ENCODE measurements at places on chromosomes 3 and 15.

DNA sequence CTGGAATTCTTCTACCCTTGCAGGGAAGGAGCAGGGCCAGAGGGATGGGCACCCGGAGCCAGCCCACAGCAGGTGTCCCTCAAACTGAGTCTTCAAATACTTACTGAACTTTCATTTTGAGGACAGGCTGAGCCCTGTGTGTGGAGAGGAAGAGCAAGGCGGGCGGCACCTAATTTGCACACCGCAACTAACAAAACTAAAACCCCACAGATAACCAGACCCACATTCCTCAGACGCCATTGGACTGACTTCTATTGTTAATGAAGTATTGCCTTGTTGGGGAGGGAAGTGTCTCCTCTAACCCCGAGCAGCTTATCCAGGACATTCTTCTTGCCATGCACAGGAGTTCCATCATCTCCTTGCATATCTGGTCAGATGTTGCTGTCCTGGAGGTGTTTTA is 105.2 kb upstream of the NR2E3 start:
- DNase-seq: peak; percentile 40

- DNase-seq: no peak
These were observed 315.1 kb downstream of the ZNF385D start for GRCh38 chr3:21435871-21436270.

DNA sequence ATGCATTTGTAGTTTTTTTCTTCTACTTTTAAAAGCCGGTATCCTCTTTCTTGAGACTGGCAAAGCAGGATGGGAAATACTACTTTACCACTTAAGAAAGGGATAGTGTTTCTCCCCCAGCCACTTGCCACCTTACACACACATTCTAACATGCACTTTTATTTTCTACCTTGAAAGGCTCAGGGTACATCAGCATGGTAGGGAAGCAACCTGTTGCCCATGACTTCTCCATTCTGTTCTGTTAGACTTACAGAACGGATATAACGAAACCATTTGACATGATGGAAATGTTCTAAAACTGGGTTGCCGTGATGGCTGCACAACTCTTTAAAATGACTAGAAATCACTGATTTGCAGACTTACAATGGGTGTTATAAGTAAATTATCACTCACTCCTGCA is 405.5 kb downstream of the SHQ1 start:
- no peak for DNase-seq

DNA sequence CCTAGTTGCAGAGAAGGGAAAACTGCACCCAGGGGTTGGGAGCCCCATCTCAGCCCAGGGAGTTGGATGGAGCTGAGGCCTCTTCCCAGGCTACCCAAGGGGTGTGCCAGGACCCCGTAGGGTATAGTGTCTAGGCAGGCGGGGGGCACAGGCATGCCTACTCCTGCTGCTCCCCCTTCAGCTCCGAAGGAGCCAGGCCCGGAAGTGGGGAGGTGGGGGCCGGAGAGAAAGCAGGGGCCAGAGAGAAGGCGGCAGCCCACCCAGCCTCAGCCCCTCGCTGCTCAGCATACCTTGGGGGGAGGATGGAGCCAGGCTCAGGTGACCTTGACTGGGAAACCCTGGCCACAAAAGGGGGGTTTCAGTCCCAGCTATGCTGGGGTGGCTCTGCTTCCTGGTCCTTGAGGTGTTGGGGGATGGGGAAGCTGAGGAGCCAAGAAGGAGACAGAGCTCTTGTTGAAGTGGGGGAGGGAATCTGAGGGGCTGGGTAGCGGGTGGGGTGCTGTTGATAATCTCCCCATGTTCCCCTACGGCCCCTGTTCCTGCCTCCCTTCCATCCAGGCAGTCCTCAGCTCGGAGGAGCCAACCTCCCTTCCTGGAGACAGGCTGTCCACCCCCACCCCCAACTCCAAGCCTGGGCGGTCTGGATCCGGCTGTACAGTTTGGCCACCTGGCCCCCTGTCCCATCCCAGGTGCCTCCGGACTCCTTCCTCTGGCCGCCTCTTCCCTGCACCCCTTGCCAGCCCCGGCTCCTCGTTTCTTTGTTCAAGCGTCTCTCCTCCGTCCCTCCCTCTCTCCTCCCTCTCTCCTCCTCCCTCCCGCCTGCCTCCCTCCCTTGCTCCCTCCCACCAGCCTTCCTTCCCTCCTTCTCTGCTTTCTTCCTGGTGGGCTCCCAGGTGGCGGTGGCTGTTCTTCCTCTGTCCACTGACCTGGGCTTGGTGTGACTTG is 1.7 kb downstream of the SEMA3F start:
- DNase-seq: no peak

- DNase-seq: no peak
These were observed 169.3 kb upstream of the BHLHE40 start for GRCh38 chr3:4809922-4810321.

- DNase-seq: no peak
These were observed 211.4 kb downstream of the TUSC7 start for GRCh38 chr3:116920826-116921610.

DNA sequence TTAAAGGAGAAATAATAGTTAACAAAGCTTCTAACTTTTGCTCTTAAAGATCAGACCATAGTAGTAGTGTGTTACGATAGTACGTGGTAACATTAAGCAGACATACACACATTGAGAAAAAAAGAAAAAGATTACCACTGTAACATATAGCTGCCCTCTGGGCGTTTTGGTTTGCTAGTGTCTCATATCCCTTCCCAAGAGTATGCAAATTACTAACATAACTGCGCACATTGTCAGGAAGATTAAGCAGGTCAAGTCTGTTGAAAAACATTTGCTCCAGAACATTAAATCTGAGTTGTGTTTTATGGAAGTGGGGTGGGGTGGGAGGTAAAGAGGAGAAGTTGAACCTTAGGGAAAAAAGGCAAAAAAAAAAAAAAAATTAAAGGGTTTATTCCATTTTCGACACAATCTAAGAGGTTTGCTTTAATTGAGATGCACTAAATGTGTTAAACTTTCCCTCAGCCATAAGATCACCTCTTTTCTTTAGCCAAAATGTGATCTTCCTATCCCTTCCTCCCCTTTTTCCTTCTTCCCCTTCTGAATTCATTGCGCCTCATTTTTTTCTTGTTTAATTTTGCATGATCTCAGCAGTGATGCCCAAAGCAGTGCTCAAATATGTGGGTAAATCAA is 1.5 kb upstream of the LRIG1 start:
- DNase-seq: no peak

GRCh38 chr15:31358957-31359701 is 32.5 kb downstream of the KLF13 start:
- DNase-seq: no peak

GRCh38 chr15:63013052-63013808 is 29.3 kb upstream of the TPM1 start:
- DNase-seq: peak; percentile 33

DNA sequence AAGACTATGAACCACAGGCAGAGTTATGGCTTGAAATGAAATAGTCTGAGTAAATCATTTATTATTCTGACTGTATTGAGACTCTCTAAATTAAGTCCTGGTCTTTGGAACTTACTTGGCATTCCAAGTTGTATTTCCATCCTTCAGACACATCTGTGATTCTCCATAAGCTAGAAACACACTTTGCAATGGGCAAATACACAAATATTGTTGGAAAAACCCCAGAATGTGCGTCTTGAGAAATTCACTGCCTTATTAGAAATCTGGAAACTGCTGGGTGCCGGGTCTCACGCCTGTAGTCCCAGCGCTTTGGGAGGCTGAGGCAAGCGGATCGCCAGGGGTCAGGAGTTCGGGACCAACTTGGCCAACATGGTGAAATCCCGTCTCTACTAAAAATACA is 87.8 kb downstream of the WWTR1 start:
- no peak for DNase-seq

DNA sequence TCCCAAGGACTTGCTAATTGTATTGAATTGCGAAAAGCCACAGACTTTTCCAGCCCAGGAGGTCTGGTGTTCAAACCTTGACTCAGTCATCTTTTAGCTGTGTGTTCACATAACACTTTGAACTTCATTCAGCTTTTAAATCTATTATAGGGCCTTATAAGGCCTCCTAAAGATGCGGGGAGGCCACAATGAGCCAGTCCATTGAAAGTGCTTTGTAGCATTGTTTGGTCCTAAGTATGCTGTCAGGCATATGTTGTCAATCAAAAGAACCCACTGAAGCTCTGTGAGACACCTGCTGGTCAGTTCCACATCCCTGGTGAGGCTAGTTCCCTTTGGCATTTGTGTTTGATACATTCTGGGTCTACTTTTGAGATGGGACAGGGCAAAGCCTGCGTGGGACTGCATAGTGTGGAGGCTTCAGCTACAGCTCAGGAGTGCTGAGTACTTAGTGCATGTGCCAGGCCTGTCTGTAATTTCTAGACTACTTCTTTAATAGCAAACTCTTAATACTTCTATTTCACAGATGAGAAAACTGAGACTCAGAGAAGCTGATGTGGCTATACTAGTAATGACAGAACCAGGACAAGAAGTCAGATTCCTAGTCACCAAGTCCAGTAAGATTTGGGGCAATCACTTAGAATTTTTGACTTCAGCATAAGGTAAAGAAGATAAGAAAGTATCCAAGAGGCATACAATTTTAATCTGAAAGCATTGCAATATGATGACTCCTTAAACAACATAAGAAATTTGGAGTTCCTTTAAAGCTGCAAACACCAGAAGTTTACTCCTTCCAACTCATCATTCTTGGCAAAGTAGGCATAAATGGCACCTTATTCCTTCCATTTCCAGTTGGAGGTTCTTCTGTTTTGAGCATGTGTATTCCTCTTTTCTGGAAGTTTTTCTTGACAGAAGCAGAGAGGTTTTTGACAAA is 213.0 kb downstream of the PDCD6IP start:
- DNase-seq: no peak

Measured in LoVo (cell line).